ENCODE measurements at places on chromosomes 6 and 20.

- no peaks in the 10 kb centered on the region for H3K36me3 ChIP-seq
- H3K4me1 ChIP-seq: peaks cover 5% of the 10 kb centered on the region
- H3K27me3 ChIP-seq: no peaks in the 10 kb centered on the region
- no peak overlapping the region for H3K4me3 ChIP-seq
These were observed 88.5 kb downstream of the DTD1 start for GRCh38 chr20:18676396-18676795.

DNA sequence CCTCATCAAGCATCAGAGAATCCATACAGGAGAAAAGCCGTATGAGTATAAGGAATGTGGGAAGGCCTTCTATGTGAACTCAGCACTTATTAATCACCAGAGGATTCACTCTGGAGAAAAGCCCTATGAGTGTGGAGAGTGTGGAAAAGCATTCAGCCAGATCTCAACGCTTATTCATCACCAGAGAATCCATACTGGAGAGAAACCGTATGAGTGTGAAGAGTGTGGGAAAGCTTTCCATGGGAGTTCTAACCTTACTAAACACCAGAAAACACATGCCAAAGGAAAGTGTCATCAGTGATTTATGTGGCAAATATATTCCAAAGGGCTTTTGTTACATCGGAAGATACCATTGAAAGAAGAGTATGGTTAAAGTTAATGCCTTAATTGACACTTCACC lies 25.4 kb downstream of the ZKSCAN8 start:
- no peaks in the 10 kb centered on the region for H3K36me3 ChIP-seq
- no peak for DNase-seq
- H3K4me1 ChIP-seq: no peaks in the 10 kb centered on the region
- no peak overlapping the region for H3K4me3 ChIP-seq
- H3K27ac ChIP-seq: no peak overlapping the region

- H3K27me3 ChIP-seq: no peaks in the 10 kb centered on the region
- no peak overlapping the region for H3K4me3 ChIP-seq
- peak; percentile 56 for DNase-seq
- no peaks in the 10 kb centered on the region for H3K4me1 ChIP-seq
- no peaks in the 10 kb centered on the region for H3K36me3 ChIP-seq
- no peak overlapping the region for H3K27ac ChIP-seq
These were observed 18.7 kb downstream of the IL20RA start for GRCh38 chr6:137025786-137026730.

DNA sequence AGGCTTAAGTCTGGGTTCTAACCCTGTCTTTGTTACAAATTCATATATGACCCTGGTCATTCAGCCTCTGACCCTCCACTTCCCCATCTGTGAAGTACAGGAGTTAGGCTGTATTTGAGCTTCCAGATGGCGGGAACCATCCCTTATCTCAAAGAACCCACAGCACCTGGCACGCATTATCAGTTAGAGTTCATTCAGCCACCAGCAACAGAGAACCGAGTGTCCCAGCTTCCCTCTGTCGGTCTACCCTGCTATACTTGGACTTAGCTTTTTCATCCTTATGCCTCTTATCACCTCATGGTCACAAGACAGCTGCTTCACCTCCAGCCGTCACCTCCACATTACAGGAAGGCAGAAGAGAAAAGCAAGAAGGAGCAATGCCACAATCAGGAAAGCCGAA lies 147.8 kb downstream of the EYA2 start:
- H3K27ac ChIP-seq: no peak overlapping the region
- no peak for DNase-seq
- H3K36me3 ChIP-seq: no peaks in the 10 kb centered on the region
- H3K4me3 ChIP-seq: no peak overlapping the region
- H3K4me1 ChIP-seq: no peaks in the 10 kb centered on the region

DNA sequence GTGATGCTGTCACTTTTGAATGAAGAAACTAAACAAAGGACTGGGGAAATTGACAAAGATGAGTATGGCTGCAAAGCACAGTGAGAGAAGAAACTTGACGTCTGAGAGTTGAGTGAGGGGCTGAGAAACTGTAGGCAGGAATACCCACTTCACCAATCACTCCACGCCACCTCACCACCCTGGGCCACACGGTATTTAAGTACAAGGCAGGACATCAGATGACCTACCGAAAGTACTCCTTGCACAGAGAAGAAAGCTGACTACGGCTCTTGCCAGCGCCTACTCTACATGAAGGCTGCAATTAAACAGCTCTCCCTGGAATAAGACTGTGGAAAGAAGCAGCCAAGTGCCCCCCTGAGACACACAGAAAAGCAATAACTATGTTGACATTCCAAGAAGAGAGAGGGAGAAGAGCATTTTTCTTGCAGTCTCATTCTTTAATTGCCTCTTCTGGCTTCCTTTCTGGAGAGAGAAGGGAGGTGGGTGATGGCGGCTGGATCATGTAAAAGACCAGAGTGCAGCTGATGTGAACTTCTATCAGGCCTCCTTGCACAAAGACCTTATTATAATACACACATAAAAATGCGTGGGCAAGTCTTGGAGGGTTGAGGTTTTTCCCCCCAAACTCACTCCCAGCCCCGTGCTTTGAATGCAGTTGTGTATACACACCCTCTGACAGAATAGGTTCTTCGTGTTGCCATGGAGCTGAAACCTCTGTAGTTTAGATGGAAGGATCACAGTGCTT lies 44.6 kb downstream of the HIVEP2 start:
- peaks cover 16% of the 10 kb centered on the region for H3K4me1 ChIP-seq
- no peaks in the 10 kb centered on the region for H3K27me3 ChIP-seq
- DNase-seq: no peak
- H3K4me3 ChIP-seq: no peak overlapping the region

- no peaks in the 10 kb centered on the region for H3K4me1 ChIP-seq
- H3K4me3 ChIP-seq: no peak overlapping the region
- no peak overlapping the region for H3K27ac ChIP-seq
These were observed 60.8 kb upstream of the CARMIL1 start for GRCh38 chr6:25218346-25218745.

- no peaks in the 10 kb centered on the region for H3K4me1 ChIP-seq
- no peaks in the 10 kb centered on the region for H3K27me3 ChIP-seq
- no peaks in the 10 kb centered on the region for H3K36me3 ChIP-seq
These were observed 150.7 kb upstream of the GMDS start for GRCh38 chr6:2396042-2396657.

GRCh38 chr6:98529364-98529763 lies 305.0 kb upstream of the POU3F2 start:
- no peak overlapping the region for H3K4me3 ChIP-seq
- no peak overlapping the region for H3K27ac ChIP-seq
- H3K4me1 ChIP-seq: no peaks in the 10 kb centered on the region
- no peak for DNase-seq

DNA sequence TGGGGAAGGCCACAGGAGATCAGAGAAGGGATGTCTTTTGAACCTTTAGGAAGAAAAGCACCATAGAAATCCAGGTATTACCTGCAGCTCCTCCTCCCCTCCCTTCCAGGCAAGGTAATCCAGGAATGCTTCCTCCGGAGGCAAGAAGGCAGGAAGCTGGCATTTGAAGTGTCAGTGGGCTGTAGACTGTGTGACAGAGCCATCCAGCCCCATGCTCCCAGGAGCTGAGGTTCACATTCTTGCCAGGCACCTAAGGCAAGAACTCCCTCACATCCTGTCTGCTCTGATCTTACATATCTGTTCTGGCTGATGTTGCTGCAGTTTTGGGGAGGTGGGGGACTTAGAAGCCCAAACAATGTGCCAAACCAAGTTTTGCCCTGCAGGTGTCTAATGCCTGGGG lies 27.8 kb upstream of the SCUBE3 start:
- DNase-seq: no peak
- no peaks in the 10 kb centered on the region for H3K4me1 ChIP-seq
- no peak overlapping the region for H3K4me3 ChIP-seq
- no peaks in the 10 kb centered on the region for H3K27me3 ChIP-seq
- no peaks in the 10 kb centered on the region for H3K36me3 ChIP-seq

GRCh38 chr6:135633573-135633972 lies 136.0 kb upstream of the AHI1 start:
- DNase-seq: no peak
- no peaks in the 10 kb centered on the region for H3K27me3 ChIP-seq
- H3K4me3 ChIP-seq: no peak overlapping the region
- H3K27ac ChIP-seq: no peak overlapping the region
- H3K36me3 ChIP-seq: no peaks in the 10 kb centered on the region
- H3K4me1 ChIP-seq: no peaks in the 10 kb centered on the region

- no peaks in the 10 kb centered on the region for H3K36me3 ChIP-seq
- H3K27me3 ChIP-seq: no peaks in the 10 kb centered on the region
- H3K4me3 ChIP-seq: no peak overlapping the region
- no peaks in the 10 kb centered on the region for H3K4me1 ChIP-seq
- no peak overlapping the region for H3K27ac ChIP-seq
These were observed 167.7 kb downstream of the SYNDIG1 start for GRCh38 chr20:24637087-24637486.

GRCh38 chr20:10415013-10415650 lies 18.9 kb downstream of the MKKS start:
- H3K27ac ChIP-seq: no peak overlapping the region
- no peak for DNase-seq
- no peak overlapping the region for H3K4me3 ChIP-seq
- H3K27me3 ChIP-seq: no peaks in the 10 kb centered on the region

DNA sequence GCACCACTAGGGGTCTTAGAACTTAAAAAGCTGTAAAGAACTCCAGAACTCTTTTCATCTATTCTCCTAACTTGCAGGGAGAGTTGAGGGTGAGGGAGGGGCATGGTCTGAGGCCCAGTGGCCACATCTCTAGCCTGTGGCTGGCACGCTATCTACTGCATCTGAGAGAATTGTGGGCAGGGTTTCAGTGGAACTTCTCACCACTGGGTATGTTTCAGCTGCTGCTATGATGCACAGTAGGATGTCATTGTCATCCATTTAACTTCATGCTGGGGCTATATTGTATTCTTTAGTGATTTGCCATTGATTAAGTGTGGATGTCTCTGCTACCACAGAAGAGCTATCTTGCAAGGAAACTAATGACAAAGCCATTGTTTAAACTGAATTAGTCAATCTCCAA lies 4.5 kb downstream of the TMEM14A start:
- peaks cover 4% of the 10 kb centered on the region for H3K4me1 ChIP-seq
- no peaks in the 10 kb centered on the region for H3K27me3 ChIP-seq
- no peak for DNase-seq

DNA sequence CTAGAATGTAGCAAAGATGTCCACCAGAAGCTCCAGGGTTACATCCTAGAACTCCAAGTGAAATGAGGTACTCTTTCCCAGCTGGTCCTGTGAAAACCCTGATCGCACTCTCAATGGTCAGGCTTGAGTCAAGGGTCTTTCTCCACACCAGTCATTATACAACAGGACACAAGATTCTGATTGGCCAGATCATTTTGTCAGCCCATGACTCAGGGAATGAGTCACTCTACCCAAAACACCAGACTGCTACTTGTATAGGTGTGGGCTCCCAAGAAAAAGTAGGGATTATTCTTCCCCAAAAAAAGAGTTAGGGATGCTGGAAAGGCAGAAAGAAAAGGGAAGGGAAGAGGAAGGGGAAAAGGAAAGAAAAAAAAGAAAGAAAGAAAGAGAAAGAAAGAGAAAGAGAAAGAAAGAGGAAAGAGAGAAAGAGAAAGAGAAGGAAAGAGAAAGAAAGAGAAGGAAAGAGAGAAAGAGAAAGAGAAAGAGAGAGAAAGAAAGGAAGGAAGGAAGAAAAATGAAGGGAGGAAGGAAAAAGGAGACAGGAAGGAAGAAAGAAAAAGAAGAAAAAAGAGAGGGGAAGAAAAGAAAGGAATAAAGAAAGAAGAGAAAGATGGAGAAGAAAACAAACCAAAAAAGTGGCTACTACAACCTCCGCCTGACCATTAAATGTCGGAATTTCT lies 30.5 kb downstream of the ANKEF1 start:
- H3K4me1 ChIP-seq: peaks cover 4% of the 10 kb centered on the region
- no peak for DNase-seq
- H3K36me3 ChIP-seq: no peaks in the 10 kb centered on the region

DNA sequence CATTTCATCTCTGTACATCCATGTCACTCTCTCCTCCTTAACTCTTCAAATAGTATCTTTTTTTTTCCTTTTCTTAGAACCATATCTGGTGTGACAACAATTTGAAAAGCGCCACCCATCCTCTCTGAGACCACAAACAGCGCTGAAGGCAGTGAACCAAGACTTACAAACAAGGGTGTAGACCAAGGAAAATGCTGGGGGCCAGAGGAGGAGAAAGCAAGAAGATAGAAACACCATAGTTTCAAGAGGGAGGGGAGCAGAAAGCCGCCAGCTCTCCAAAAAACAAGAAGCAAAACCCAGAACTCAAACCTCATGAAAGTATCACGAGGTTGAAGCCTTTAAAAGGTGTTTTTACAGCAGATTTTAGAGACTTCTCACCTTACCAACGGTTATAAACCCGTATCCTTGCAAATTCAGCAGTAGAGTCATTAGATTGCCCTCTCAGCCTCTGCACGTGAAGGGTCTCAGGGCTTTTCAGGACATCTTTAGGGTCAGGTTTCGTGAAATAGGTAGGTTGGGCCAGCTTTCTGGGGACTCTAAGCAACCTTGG lies 13.3 kb upstream of the RIPOR2 start:
- H3K4me1 ChIP-seq: peaks cover 46% of the 10 kb centered on the region
- no peaks in the 10 kb centered on the region for H3K36me3 ChIP-seq
- peak overlapping the region; percentile 28 for H3K4me3 ChIP-seq
- DNase-seq: peak; percentile 96

- H3K4me3 ChIP-seq: no peak overlapping the region
- no peaks in the 10 kb centered on the region for H3K36me3 ChIP-seq
- H3K4me1 ChIP-seq: no peaks in the 10 kb centered on the region
- peak; percentile 61 for DNase-seq
These were observed 282.7 kb downstream of the PLCB1 start for GRCh38 chr20:8414586-8415274.

GRCh38 chr6:30113003-30113759 lies at the start of gene TRIM31:
Gene TRIM31 (minus strand): TSS chr6:30113090. CDS start chr6:30112805, 285 bp downstream.
- H3K4me3 ChIP-seq: no peak within 1 kb of the TSS
- H3K27ac ChIP-seq: 0 out of 2 replicates have a peak within 1 kb of the TSS, but pooled peaks have one; percentile 11
- H3K27me3 ChIP-seq: no peaks in the 10 kb centered on the region
- no peaks in the 10 kb centered on the region for H3K36me3 ChIP-seq

DNA sequence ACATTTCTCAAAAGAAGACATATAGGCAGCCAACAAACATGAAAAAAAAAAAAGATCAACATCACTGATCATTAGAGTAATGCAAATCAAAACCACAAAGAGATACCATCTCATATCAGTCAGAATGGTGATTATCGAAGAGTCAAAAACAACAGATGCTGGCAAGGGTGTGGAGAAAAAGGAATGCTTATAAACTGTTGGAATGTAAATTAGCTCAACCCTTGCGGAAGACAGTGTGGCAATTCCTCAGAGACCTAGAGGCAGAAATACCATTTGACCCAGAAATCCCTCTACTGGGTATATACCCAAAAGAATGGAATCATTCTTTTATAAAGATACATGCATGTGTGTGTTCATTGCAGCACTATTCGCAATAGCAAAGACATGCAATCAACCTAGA lies 303.8 kb upstream of the THEMIS start:
- DNase-seq: no peak
- no peaks in the 10 kb centered on the region for H3K27me3 ChIP-seq
- H3K36me3 ChIP-seq: no peaks in the 10 kb centered on the region

DNA sequence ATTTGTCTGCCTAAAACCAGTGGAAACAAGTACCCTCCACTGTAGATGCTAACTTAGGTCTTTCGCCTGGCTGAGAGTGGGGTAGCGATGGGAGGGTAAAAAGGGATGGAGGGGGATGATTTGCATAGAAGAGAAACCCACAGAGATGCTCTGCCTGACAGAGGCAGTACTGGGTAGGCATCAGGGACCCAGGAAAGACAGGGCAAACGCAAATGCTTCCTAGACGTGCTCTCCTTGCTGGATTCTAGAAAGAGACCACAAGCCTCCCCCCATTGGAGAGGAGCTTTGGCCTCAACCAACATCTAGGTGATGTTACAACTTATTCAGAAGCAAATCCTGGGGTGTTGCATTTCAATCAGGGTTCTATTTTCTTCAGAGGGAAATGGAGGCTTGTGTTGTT lies 3.2 kb downstream of the OLIG3 start:
- H3K4me1 ChIP-seq: no peaks in the 10 kb centered on the region
- no peak overlapping the region for H3K4me3 ChIP-seq
- DNase-seq: no peak
- H3K27me3 ChIP-seq: peaks cover 63% of the 10 kb centered on the region
- no peaks in the 10 kb centered on the region for H3K36me3 ChIP-seq

All from GM12878 (cell line).